ENCODE measurements at places on chromosomes 1 and 21.

DNA sequence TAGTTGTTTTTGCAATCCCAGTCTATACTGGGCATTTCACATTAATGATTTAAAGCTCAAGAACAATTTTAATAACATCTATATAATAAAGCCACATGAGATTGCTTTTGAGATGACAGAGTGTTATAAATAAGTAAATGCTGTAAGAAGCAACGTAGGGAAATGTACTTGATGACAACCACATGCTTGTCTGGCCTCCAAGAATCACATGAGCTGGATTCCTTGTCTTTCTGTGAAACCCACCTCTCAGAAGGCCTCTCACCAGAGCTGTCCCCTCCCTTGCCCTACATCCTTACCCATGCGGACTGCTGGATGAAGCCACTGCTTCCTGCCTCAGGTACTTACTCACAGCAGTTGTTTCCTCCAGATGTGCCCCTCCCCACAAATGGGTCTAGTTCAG is 145.1 kb upstream of the CTTNBP2NL start:
- no peak for DNase-seq

DNA sequence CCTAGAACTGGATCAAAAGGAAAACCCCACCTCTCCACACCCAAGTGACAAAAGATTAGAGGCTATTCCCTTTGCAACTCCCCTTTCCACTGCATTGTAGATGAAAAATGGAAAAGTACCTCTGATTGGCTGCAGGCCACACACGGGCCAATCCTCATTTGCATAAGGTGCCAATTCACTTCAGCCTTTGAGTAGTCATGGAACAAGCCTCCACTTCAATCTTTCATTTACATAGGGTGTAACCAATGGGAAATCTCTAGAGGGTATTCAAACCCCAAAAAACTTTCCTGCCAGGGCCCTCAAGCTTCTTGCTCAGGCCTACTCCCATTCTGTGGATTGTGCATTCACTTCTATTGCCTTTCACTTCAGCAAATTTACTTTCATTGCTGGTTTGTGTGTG is 122.3 kb upstream of the KCND3 start:
- DNase-seq: no peak

DNA sequence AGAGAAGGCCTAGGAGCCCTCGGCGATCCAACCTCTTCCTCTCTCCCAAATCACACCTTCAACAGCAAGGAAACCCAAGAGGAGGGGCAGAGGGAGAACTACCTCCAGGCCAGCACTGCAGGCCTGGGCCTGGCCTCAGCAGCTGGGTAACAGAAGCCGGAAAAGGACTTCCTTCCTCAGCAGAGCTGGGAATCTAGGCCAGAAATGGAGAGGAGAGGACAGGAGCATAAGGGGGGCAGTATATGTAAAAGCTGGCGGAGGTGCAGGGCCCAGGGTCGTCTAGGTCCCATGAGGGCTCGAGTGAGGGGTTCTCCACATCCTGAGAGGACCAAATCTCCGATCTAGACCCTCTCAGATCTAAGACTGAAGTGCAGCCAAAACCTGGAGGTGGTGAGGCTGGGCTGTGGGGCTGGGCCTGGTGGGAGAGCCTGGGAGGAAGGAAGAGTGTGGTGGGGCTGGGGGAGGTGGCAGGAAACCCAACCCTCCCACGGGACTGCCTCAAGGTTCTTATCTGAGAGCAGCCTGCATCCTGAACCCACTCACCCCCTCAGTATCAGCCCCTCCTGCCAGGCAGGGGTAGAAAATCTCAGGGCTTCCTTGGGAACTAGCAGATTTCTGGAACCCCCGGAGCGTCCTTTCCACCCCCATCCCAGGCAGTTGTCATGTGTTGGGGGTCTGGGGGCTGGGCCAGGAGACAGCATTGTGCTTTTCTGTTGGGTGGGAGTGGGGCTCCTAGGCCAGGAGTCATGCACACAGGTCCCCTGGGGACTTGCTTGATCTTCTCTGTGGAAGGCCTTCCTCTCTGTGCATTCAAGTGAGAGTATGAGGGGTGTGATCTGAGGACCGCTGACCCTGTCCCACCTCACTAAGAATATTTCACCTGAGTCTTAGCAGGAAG is 33.0 kb downstream of the PIK3C2B start:
- no peak for DNase-seq

GRCh38 chr1:221241157-221241556 is 361.9 kb downstream of the HLX start:
- no peak for DNase-seq

- DNase-seq: no peak
These were observed 51.8 kb downstream of the FBXO42 start for GRCh38 chr1:16300436-16300835.

GRCh38 chr1:97610748-97611147 is 310.1 kb downstream of the DPYD start:
- no peak for DNase-seq

- no peak for DNase-seq
These were observed 9.4 kb upstream of the TAL1 start for GRCh38 chr1:47241114-47242113.

GRCh38 chr1:43853161-43853921 is 80.3 kb upstream of the ARTN start:
- DNase-seq: no peak

- no peak for DNase-seq
These were observed 12.5 kb downstream of the IQGAP3 start for GRCh38 chr1:156559797-156560385.

DNA sequence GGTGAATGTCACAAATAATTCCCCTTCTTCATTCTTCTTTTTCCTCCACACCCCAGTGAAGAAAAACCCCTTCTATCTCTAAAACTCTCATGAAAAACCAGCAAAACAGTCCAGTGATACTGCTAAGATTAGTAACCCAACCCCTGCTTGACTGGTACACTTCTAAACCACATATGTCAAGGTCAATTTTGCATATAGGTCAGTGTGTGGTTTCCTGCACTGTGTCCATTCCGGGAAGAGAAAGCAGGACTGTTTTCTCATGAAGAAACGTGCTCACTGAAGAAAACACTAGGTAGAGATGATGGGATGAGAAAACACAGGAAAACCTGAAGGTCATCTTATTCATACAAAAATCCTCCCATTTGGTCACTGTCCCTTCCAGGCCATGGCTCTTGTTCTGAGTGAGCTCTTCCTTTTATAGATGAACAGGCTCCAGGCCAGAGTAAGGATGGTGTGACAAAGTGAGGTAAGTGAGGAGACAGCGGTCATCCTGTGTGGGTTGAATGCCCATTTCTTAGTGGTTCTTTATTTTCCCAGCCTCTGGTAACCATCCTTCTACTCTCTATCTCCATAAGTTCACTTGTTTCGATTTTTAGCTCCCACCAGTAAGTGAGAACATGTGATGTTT is 122.7 kb downstream of the FASLG start:
- DNase-seq: no peak

GRCh38 chr1:33275706-33276572 is 19.6 kb downstream of the ZNF362 start:
- no peak for DNase-seq

GRCh38 chr1:235329139-235329902 is 951 bp downstream of the GGPS1 start:
- DNase-seq: peak; percentile 34

DNA sequence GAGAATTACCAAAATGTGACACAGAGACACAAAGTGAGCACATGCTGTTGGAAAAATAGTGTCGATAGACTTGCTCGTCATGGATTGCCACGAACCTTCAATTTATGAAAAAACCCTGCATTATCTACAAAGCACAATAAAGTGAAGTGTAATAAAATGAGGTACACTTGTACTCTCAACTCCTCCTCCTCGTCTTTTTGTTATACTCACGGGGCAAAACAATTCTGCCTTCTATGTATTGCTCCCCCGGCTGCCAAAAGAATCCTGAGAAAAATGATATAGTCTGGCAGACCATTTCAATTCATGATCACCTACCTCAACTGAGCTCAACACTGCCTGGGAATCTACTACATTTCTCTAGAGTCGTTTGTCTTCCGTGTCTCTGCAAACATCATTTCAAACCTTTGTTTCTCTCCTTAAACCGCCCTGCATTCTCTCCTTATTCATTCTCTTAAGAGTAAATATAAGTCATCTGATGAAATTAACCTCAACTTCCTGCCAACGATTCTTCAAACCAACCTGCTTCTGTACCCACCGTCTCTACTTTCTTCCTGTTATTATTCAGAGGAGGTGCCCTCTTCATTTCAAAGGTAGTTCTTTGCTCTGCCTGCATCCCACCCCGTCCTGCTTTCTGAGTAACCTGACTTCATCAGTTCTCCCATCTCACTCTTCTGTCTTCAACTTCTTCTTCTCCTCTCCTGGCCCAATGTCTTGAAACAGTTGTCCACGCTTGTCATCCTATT is 12.9 kb upstream of the IL19 start:
- no peak for DNase-seq

DNA sequence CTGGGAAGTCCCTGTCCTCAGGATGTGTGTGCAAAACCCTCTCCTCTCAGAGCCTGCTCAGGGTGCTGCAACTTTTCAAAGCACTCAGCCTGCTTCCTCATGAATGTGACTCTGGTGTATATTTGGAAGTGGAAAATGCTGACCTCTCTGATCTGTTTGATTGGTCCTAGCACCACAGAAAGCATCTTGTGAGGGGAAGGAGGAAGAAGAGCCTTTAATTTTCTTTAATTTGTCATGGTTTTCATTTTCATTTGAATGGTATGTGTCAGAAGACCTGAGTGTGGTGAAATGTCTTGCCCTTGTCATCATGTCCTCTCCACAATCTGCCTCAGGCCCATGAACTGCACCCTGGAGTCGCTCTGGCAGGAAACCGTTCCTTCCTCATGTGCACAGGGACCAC is 383.5 kb downstream of the NTNG1 start:
- no peak for DNase-seq

DNA sequence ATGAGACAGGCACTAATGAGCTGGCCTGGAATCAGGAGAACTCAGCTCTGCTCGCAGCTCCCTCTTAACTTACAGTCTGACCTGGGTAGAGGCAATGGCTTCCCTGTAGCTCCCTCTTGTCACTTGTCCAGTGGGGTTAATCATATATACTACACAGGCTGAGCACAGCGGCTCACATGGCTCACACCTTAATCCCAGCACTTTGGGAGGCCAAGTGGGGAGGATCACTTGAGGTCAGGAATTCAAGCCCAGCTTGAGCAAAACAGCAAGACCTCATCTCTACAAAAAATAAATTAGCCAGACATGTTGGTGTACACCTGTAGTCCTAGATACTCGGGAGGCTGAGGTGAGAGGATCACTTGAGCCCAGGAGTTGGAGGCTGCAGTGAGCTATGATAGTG is 4.2 kb downstream of the S100A6 start:
- no peak for DNase-seq

- no peak for DNase-seq
These were observed 512.1 kb downstream of the LMO4 start for GRCh38 chr1:87840767-87841166.

DNA sequence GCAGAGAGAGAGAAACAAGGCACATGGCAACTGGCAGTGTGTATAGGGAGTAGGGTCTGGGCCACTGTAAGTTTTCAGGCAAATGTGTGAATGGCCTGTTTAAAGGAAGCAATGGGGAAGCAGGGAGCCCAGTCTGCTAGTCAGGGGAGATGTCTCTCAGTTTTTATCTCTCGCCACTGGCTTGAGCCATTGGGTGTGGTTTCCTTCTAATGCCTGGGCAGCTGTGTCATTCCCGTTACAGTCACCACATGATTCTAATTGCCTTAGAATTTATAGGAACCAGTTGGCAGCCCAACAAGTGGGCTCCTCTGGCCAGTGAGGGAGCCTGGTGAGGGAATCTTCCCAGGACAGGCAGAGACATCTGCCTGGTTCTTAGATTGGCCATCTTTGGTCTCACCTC is 182.4 kb downstream of the DISC1 start:
- DNase-seq: no peak

DNA sequence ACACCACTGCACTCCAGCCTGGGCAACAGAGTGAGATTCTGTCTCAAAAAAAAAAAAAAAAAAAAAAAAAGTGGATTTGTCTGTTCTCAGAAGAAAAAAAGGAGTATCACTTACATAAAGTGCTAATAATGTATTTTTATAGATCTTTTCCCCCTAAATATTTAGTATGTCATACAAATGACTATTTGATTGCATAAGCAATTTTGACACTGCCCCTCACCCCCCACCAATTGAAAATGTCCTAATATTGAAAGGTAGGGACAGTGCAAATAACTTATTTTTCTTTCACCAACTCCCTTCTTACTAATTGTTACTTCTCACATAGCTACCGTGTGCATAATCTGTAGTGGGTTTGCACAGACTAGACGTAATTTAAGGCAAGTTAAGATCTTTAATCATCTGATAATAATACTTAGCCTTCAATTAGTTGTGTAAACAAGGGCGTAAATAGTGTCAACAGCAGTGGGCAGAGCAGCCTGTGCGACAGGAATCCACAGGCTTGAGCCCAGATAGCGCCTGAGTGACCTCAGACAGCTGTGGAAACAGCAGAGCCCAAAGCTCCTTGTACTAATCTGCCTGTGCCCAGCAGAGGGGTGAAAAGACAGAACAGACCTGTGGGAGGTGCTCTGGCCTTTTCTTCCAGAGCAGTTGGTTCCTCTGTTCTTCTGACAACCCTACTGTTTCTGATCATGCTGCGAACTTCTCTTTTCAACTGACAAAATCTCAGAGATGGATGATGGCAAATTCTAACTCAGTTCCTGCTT is 4.5 kb upstream of the IER5 start:
- DNase-seq: peak; percentile 17

DNA sequence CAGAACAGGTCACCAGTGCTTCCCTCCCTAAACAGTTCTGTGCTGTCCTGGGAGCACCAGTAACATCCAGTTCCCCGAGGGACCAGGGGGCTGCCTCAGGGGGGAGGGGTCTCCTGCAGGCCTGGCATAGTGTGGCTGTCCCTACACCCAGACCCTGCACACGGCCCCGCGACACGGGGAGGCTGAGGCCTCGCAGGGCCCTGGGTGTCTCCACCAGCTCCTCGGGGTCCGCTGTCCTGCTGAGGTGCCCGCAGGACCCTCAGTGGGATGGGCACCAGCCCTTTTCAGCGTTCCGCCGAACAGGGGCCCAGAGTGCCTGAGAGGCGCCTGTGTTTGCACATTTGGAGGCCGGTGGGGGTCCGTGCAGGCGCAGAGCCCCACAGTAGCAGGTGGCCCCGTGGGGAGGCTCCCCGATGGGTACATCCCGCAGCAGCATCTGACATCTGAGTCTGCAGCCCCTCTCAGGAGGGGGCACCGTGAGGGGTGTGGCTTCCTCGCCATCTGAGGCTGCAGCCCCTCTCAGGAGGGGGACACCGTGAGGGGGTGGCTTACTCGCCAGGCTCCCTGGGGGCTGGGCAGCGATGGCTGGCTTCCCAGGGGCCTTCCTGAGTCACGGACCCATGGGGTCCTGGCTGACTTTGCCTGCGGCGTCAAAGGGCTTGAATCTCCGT is 18.5 kb upstream of the C1orf159 start:
- no peak for DNase-seq

DNA sequence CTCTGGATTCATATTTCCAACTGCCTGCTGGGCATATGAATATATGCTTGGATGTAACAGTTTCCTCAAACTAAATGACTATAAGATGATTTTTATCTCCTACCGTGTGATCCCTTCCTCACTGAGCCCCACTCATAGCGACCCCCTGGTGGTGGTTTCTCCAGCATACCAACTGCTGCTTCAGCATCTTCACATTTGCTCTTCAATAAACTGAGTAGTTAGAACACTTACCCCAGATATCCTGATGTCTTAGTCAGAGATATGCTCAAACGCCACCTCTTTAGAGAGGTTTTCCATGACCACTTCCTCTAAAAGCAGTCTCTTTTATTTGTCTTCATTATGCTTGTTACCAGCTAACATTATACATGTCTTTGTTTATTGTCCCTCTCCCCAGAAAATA is 10.2 kb upstream of the HNRNPR start:
- no peak for DNase-seq

All from activated naive CD4-positive, alpha-beta T cell (primary cell).